ENCODE measurements at places on chromosomes 1 and 21.

- DNase-seq, result peak; percentile 12
These were observed 252.3 kb downstream of the BRINP2 start for GRCh38 chr1:177423090-177423489.

DNA sequence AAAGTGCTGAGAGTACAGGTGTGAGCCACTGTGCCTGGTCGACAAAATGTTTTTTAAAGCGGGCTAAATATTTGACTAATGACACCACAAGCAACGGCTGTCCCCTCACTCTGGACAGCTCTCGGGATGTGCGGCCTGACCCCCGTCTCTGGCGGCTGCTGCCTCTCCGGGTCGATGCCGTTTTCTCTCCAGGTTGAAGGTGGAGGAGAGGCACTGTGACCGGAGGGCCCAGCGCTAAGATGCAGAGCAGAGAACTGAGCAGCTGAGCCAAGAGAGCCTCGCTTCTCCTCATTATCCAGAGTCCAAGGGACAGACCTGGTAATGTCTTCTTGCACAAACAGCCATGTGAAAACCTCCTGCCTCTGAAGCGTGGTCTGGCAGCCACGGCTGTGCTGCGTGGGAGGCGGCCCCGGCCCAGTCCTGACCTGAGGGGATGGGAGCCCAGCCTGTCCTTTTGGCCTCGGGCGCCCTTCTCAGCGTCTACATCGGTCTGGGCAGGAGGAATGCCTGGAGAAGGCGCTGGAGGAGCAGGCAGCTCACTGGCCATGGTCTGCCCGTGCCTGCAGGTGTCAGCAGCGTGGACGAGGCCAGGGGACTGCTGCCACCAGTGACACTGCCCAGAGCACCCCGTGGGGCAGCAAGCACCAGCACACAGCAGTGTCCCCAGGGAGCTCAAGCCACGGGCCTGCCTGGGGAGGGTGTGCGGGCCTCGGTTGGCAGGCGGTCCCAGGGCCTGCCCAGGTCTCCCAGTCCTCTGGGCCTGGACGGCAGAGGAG is 10.3 kb downstream of the MORN1 start:
- DNase-seq, result no peak

DNA sequence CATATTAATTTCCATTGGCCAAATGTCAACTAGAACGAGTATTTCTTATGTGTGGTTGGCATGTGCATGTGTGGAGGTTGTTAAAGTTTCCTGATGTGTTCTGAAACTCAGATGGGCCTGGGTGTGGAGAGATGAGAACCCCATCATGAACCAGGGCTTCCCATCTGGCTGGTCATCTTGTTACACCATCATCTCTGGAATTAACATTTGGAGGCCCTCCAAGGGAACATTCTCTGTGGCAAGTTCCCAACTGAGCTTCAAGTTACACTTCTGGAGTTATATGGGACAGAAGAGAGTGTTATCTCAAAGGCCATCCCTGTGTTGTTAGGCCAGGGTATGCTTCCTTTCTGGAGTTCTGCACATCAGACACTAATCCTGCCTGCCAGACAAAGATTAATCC is 183.6 kb downstream of the TTLL7 start:
- DNase-seq, result no peak

GRCh38 chr1:185373813-185374529 is 56.9 kb upstream of the IVNS1ABP start:
- DNase-seq, result peak; percentile 68

DNA sequence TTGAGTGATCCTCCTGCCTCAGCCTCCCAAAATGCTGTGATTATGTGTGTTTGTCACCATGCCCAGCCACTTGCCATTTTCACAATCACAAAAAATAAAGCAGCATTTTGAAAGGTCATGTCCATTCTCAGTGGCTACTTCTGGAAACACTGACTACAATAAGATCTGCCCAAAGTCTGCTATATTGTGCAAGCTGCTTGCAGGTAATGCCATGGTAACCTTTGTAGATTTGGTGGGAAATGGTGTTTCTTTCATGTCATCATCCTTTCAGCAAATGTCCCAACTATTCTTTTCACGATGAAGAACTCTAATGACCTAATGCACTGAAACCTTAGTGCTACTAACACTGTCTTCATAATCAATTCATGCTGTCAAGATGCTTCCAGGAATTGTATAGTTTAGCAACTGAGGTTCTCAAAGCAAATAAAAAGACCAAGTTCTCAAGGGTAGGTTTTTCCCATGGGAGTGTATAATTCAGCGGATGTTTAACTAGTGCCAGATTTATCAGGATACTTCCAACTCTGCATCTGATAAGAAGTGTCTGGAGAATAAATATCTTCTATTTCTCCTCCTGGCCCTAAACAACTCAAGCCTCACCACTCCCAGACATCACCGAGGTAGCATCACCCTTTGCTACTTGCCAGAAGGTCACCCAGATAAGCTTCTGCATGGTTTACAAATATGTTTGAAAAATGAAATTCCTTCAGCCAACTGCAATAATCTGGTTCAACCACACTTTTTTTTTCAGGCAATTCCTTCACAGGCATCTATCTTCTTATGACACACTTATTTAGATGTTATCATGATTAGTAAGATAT is 132.0 kb upstream of the ZC3H11B start:
- no peak for DNase-seq

DNA sequence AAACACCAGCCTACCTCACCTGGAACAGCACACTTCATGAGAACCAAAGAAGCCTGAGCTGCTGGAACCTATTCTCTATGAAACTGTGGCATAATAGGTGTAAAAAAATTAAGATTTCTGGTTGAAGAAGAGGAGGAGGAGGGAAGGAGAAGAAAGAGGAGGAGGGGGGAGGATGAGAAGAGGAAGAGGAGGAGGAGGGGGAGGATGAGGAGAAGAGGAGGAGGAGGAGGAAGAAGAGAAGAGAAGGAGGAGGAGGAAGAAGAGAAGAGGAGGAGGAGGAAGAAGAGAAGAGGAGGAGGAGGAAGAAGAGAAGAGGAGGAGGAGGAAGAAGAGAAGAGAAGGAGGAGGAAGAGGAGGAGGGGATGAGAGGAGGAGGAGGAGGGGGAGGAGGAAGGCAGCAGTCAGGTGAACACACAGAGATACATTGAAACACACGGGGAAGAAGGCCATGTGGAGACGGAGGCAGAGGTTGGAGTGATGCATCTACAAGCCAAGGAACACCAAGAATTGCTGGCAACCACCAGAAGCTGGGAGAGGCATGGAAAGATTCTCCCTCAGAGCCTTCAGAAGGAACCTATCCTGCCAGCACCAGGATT is 8.2 kb downstream of the ACTA1 start:
- DNase-seq, result no peak

DNA sequence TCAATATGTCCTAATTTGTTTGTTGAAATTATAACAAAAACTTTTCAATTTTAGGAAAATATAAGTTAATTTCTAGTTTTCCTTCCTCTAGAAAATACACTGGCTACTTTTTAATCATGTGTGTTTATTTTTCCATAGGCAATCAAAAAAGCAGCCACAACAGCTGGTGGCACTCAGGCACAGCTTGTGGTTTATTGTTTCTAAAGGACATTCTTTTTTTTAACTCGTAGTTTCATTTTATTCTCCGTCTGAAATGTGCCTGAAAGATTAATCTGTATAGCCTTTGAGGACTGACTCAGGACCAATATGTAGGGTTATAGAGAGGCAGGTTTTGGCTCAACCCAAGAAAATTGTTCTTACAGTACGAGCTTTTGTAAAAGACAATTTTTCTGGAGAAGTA is 20.7 kb upstream of the STX12 start:
- no peak for DNase-seq

GRCh38 chr1:89637496-89637895 is 4.6 kb downstream of the LRRC8C start:
- no peak for DNase-seq

DNA sequence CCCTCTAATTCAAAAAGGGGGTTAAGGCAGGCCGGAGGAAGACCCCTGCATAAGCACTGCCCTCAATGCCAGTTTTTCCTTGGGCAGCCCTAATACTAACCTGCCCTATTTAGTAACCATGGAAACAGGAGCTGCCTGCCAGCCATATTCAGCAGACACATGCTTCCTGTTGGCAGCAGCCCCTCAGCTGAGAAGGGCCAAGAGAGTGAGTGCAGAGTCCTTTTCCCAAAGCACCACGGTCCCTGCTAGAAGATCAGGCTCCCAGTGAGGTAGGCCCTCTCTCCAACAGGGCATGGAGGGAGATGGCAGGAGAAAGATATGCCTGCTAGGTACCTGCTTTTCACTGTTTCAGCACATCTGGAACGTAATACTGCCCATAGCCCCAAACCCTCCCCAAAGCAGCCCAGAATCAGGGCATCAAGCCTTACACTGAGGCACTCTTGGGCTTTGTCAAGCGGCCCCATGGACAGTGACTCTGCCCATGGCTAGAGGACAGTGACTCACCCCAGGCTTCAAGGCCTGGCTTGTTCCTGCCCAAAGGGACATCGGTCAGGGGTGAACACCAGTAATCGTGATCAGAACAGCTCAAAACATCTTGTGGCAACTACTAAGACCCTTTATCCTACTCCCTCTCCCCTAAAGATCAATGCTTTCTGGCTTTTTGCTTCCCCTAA is 64.5 kb downstream of the BCAR3 start:
- no peak for DNase-seq

GRCh38 chr1:200038981-200039848 is 11.7 kb downstream of the NR5A2 start:
- no peak for DNase-seq

DNA sequence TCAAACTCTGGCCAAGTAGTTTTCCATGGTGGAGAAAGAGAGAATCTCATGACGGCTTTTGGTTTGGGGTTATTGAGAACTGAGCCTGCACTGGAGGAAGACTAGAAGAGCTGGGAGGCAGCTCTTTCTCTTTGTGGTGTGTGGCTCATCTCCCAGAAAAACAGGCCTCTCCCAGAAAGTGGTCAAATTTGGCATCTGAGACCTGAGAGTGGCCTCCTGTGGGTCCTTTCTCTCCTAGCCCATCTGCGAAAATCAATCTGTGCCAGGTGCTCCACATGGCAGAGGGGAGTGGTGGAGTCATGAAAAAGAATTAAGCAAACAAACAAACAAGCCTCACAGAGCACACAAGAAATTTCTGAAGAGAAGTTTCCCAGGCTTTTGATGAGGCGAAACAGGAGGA is 305.0 kb downstream of the ST6GALNAC3 start:
- no peak for DNase-seq

- peak; percentile 67 for DNase-seq
These were observed 153.3 kb downstream of the NR5A2 start for GRCh38 chr1:200180821-200181220.

DNA sequence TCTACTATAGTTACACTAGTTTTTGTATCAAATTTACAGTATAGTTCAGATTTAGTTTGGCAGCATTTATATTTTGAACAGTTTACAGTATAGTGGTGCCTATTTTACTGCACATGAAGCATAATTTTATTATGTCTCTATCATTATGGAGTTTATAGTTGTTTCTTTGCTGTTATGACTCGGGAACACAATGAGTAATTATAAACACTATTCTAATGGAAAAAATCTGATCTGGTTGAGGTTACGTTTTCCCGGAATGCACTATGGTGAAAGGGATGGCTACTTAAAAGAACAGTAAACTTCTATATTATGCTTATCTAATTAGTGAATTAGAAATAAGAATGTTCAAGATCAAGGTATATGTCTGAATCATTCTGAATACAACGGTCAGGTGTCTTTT is 10.6 kb downstream of the LCA5L start:
- peak; percentile 17 for DNase-seq

DNA sequence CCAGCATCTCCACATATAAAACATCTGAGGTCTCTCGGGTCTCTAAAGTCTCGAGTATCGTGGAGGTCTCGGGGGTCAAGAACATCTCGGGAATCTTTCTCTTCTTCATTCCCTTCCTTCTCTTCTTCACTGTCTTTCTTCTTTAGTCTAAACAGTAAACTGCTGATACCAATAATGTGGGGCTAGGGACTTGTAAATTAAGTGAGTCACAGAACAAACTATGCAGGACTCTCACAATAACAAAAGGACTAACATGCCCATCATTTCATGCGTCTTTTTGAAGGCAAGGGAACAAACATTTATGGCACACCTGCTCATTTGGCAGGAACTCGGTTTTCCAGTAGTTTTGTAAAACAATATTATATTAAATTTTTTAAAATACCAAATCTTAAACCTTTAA is 32.4 kb downstream of the PRPF38A start:
- no peak for DNase-seq

- no peak for DNase-seq
These were observed 372.4 kb upstream of the PROX1 start for GRCh38 chr1:213615226-213615916.

DNA sequence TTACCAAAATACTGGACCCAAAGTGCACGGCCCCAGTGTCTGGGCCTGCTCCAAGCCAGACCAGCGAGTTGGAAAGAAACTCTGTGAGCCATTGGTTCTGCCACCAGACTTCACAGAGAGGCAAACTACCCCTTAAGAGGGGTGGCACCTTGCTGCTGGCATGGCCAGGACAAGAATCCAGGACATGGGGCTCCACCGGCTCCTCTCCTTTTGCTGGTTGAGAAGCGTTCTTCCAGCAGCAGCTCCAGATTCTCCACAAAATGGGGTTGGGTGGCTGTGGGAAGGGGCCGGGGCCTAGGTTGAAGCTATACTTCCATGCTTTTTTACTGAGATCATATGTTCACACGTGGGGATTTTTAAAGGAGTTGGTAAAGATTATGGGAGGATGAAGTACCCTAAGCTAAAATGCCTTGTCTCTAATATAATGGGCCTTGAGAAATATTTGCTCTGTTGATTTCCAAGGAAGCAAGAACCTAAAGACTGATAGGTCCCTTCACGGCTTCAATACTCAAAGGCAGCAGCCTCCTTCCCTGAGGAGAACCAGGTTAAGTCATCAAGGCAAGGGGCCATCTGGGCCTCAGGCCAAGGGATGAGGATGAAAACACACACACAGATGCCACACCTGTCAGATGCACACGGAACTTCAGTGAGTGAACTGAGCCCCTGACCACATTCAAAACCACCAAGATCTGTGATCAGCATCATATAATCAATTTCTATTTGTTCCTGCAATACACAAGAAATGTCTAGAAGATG is 3.1 kb downstream of the C1orf198 start:
- DNase-seq, result no peak

DNA sequence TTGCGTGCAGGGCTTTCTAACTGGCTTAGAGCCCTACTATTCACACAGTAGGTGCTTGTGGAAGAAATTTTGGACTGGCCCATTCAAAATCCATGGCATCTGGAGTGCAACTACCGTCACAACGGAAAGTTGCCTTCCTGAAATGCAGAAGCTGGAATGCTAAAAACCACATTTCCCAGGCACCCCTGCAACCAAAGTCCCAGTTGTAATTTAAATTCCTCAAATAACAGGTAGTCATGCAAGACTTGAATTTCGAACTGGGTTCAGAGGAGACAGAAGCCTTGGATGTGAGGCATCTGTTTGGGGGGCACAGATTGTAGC is 186.7 kb downstream of the TOMM20 start:
- DNase-seq, result no peak

- DNase-seq, result no peak
These were observed 7.5 kb upstream of the CSRP1 start for GRCh38 chr1:201514466-201514865.

GRCh38 chr1:201946224-201946908 is at the start of gene LMOD1:
LMOD1 (minus strand) TSS chr1:201946548; CDS start chr1:201946340, 208 bp downstream.
- peak; percentile 45 for DNase-seq

GRCh38 chr1:81496349-81496748 is 304.4 kb upstream of the ADGRL2 start:
- DNase-seq, result no peak

- DNase-seq, result no peak
These were observed 275.8 kb downstream of the KCTD3 start for GRCh38 chr1:215842905-215843304.
